ENCODE measurements at places on chromosomes 5 and 9.

DNA sequence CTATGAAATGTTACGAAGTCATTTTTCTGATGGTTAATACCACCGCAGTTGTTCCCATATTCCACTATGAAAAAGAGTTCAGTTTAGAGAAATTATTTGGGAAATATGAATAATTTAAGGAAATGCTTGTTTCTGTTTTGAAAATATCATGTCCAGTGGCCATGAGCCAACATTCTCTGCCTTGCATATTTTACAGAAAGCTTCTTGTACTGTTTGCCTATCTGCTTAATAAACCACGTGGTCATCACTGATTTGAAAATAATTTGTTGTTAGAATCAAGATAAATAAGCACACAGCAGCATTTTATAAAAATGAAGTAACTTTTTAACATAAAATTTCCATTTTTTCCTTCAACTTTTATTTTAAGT lies 381.5 kb upstream of the CDH18 start:
- no peak for DNase-seq

DNA sequence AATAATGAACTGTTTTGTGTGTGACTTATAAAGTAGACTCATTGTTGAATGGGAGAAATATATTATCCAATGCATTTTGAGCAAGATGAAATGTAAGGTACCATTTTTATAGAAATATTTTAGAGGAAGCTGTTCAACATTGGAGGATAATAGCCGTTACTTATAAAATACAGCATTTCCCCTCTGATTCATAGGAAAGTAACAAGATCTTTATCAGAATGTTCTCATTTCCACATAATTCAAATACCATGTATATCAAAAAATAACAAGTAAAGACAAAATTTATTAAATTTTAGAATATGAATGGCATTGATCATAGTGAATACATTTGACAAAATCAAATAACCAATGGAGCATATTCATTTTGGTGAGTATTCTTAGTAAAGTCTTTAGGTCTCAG lies 346.7 kb upstream of the PTGER4 start:
- no peak for DNase-seq

GRCh38 chr5:158920736-158921135 lies 179.0 kb downstream of the EBF1 start:
- no peak for DNase-seq

- peak; percentile 40 for DNase-seq
These were observed 97.1 kb downstream of the UNC13B start for GRCh38 chr9:35258660-35259474.

GRCh38 chr9:125620216-125620615 lies 86.8 kb downstream of the MAPKAP1 start:
- no peak for DNase-seq

GRCh38 chr9:111456529-111456928 lies 27.7 kb downstream of the ECPAS start:
- no peak for DNase-seq

DNA sequence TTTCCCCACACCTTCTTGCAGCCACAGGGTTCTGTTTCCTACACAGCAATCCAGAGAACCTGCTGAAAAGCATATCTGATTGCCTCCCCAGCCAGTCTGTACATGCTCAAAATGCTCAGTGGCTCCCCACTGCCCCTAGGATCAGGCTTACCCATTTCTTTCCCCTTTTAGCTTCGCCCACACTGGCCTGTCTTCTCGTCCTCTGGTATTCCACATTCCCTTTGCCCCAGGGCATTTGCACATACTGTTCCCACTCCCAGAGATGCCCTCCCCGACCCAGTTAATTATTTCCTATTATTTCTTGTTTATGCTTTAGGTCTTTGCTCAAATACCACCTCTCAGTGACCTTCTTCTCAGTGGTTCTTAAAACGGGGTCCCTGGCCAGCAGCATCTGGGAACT lies 6.7 kb upstream of the TSPAN17 start:
- no peak for DNase-seq

DNA sequence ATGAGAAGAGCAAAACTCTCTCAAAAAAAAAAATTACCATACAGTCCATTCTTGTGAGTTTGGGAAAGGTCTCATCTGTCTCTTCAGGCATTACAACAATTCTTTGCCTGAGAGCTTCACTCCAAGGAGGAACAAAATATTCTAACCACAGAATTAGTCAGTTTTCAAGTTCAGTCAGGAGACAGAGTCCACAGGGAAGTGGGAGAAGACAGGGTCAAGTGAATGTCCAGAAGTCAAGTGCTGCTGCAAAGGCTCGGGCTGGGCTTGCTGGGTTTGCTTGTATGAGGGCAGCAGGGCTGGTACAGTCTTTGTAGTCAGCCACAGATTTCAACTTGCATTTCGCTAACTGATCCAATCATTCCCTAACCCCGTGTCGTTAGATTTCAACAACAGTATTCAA lies 17.6 kb upstream of the HEXB start:
- DNase-seq = no peak

GRCh38 chr5:75054134-75054930 lies 2.0 kb upstream of the GCNT4 start:
- DNase-seq = peak; percentile 47

GRCh38 chr9:124309667-124310084 lies 51.9 kb downstream of the NEK6 start:
- DNase-seq = peak; percentile 68

GRCh38 chr5:515273-515836 lies 8.9 kb downstream of the SLC9A3 start:
- no peak for DNase-seq

- DNase-seq = no peak
These were observed 2.3 kb upstream of the PAX5 start for GRCh38 chr9:37036371-37036775.

DNA sequence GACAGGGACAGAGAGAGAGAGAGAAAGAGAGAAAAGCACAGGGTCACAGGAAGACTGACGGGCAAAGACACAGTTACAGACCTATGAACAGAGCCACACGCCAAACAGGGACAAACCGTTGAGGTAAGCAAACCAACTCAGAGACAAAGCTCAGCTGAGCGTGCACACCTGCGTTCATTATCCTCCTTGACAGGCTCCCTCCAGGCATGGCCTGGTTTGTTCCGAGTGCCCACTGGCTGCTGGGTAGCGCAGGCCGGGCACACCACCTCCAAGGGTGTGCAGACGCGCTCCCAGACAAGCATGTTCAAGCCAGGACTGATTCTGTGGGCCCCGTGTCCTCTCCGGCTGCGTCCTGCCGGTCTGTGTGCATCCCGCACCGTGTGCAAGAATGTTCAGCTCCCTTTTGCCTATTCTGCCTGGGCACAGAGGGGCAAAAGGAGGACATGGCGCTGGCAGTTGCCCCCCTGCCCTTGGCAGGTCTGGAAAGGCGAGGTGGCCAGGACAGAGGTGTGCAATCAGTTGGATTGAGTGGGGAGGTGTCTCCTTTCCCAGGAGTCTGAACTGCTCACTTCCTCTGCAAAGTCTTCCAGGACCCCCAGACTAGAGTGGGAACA lies 467 bp upstream of the SMIM32 start:
- no peak for DNase-seq

DNA sequence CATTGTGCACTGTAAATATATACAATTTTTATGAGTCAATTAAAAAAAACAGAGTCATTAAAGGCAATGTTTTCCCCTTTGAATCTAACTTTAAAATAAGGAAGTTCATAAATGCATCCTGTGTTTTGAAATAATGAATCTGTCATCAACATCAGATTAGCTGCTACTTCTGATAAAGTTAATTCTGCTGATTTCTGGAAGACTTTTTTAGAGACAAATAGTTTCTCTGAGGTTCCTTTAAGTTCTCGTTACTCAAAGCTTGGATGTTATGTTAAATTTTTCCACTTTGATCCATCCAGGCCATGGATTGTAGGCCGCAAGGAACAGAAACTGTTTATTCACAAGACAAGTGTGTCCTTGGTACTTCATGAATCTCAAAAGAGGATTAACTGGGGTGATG lies 115.5 kb downstream of the CARTPT start:
- DNase-seq = no peak

DNA sequence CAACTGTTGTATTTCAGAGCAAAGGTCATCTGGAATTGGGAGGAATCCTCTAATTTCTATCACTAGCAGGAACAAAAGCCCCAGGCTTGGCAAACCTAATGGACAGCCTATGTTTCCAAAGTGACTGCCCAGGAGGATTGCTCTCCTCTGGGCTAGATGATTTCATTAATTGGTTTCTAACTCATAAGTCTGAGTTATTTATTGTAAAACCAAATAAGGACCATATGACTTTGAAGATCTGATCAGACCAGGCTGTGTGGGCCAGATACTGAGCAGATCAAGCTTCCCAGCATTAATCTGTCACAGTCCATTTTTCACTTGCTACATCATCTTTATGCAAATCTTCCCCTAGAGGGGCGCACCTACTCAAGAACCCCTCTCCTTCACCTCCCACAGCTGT lies 125.2 kb downstream of the PRDM6 start:
- DNase-seq = no peak

DNA sequence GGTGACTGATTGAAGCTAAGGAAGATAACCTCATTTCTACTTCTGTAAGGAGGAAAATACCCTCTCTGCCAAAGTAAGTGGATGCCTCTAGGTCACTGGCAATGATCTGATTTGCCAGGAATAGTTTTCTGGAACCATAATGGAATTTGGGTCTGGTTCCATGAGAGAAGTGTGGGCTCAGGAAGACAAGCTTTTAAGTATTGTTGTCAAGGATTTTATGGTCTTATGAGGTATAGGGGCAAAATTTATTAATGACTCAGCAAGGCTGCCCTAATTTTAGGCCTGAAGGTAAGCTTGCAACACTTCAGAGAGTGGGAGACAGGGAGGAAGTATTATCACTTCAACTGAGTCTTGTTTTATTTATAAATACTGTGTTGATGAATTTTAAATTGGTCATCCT lies 322.6 kb upstream of the ACTBL2 start:
- no peak for DNase-seq

GRCh38 chr5:113321276-113321675 lies 113.5 kb downstream of the TSSK1B start:
- DNase-seq = no peak

DNA sequence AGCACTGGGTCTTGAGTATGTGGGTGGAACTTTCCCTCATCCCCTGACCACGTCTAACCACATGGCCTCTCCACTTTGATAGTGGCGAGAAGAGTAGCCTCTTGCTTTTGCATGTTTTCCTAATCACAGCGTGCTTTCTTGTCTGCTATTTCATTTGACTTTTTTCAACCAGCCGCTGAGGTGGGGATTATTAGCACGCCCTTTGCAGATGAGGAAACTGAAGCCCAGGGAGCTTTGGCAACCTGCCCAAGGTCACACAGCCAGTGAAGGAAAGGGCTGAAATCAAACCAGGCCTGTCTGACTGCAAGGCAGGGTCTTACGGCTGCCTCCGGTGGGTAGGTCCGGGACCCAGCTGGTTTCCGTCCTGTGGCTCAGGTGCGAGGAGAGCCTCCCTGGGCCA lies 106.5 kb upstream of the MSX2 start:
- DNase-seq = no peak

- no peak for DNase-seq
These were observed 549.0 kb upstream of the NUDT12 start for GRCh38 chr5:104111632-104112031.

DNA sequence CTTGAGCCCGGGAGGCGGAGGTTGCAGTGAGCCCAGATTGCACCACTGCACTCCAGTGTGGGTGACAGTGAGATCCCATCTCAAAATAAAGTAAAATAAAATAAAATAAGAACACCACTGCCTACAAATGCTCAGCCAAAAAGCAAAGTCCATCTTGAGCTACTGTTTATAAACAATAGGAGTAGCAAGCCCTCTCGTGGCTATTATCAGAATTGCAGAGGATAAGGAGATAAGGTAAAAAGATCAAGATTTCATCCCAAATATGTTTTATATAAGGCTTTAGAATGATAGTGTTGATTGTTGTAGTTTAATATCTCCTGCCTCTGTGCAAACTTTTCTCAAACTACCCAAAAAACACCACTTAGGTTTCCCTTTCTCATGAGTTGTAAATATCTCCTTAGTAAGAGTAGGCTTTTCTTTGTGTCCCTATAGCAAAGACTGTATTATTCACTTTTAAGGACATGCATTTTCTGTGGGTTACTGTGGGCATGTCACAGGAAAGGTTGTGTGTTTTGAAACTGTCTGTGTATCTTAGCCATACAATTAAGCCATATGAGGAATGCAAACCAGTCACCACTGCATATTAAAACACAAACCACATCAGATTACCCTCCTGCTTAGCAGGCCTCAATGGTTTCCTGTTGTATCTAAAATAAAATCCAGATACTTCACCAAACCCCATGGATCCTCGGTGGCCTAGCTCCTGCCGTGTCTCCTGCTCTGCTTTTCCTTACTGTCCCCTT lies 31.8 kb upstream of the CKS2 start:
- DNase-seq = peak; percentile 53

DNA sequence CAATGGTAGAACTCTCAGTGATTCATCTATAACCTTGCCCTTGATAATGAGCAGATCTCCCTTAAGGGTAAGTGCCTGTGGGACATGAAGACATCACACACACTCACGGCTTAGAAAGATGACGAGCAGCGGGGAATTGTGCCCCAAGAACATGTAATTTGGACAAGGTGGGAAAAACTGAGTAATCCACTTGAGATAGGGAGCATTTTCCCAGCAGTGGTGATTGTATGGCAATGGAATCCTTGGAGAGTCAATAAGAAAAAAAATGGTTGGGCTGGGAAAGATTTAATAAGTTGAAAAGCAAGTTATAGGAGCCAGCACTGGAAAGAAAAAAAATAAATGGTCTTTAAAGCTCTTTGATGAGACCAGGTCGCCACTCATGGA lies 193.1 kb downstream of the GLIS3 start:
- no peak for DNase-seq

- DNase-seq = no peak
These were observed 116.6 kb downstream of the AOPEP start for GRCh38 chr9:94843134-94843533.

DNA sequence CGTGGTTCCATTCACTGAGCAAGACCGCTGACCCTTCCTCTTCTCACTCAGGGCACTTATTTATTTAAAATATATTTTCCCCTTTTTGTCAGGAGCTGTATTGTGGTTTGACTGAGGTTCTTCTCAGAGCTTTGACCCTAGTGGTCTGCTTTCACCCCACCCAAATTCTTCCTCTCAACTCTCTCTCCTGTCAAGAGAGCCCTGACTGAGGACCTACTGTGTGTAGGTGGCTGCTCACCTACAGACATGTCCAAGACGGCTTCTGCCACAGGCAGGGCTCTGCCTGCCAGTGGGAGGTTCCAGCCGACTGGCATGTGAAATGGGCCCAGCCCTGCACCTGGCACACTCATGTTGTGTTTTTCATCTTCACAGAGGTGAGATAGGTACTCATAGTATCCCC lies 5.2 kb downstream of the DCANP1 start:
- no peak for DNase-seq

DNA sequence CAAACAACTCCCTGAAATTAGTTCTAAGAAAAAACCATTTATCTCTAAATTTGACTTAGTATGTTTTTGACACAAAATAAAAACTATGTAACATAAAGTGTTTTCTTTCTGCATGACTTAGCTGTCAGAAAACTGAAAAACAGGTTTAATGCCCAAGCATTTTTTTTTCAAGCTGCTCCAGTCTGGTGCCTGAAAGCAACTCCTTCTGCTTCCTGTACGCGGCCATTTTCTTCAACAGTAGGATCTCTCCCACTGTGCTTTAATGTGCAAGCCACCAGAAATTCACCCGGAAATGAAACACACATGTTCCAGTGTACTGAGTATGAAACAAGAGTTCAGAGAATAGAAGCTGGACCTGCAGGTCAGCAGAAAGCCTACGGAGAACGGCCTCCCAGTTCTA lies 161.2 kb downstream of the MED27 start:
- DNase-seq = no peak

Data from iPS-NIHi11 (cell line).